ENCODE measurements at places on chromosomes 4 and X.
A peak's percentile ranks its signal among the peaks of the same experiment; 100 is the strongest.

DNA sequence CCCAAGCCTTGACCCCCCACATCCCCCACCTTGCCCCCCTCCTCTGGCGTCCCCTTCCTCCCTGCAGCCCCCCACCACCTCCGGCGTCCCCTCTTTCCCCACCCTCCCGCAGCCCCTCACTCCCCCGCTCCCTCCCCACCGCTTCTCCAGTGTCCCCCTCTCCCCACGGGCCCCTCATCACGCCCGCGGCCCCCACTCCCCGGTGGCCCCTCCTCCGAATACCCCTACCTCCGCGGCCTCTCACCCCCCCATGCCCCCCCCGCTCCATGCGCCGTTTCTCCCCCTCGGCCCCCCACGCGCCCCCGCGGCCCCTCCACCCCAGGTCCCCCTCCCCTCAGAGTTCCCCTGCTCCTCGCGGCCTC lies 562 bp downstream of the RNF212 start:
- DNase-seq = no peak

DNA sequence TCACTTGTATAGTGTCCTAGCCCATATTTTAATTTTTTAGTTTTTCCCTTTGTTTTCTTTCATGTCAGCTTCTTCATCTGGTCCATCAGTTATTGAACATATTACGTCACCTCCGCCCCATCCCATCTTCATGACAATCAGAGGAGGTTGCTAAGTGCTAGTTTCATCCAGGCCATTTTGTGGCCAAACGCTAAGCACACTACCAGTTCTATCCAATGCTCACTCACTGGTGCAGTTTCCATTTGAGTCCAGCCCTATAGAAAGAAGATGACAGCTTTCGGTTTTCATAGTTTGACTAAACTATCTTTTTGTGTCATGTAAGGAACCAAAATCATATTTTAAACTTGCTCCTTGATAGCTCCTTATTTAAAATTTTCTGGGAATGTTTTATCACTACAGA lies 304.2 kb downstream of the TENM3 start:
- no peak for DNase-seq

- no peak for DNase-seq
These were observed at the start of gene TMEM47 for GRCh38 chrX:34656842-34657725. Gene TMEM47, minus strand, starts transcription at chrX:34657285. Its CDS starts 256 bp downstream, at chrX:34657029.

DNA sequence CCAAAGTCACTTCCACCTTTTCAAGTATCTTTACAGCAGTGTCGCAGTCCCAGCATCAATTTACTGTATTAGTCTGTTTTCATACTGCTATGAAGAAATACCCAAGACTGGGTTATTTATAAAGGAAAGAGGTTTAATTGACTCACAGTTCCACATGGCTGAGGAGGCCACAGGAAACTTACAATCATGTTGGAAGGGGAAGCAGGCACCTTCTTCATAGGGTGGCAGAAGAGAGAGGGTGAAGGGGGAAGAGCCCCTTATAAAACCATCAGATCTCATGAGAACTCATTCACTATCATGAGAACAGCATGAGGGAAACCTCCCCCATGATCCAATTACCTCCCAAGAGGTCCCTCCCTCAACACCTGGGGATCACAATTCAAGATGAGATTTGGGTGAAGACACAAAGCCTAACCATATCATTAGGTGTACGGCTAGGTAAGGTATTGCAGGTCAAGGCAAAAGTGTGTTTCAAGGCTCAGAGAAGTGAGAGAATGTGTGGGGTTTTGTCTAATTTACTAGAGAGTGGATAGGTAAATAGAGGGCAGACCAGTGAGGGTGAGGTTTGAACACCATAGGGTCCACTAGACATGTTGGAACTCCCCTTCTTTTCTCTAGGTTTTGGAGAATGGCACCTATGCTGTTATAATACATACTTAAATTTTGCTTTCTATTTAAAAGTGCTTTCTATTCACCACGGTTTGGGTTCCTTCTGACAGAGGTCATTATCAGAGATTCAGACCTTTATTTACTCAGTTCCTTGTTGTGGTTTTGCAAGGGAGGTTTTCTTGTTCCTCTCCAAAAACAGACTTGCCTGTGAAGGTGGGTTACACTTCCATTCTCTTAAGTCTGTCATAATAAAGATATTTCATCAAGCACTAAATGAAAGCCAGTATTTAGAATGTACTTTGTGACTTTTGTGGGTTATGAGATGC lies 186.6 kb downstream of the CPEB2 start:
- DNase-seq = no peak

- no peak for DNase-seq
These were observed 19.2 kb upstream of the CCNA2 start for GRCh38 chr4:121842862-121843261.

DNA sequence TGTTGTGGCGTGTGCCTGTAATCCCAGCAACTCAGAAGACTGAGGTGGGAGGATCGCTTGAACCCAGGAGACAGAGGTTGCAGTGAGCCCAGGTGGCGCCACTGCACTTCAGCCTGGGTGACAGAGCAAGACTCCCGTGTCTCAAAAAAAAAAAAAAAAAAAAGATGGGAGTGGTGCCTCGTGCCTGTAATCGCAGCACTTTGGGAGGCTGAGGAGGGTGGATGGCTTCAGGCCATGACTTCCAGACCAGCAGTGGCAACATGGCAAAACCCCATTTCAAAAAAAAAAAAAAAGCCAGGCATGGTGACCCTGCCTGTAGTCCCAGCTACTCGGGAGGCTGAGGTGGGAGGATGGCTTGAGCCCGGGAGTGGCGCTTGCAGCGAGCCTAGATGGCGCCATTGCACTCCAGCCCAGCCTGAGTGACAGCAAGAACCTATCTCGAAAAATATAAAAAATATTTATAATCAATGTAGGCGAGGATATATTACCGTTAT lies 27.0 kb downstream of the EIF2S3 start:
- DNase-seq = peak; percentile 33

DNA sequence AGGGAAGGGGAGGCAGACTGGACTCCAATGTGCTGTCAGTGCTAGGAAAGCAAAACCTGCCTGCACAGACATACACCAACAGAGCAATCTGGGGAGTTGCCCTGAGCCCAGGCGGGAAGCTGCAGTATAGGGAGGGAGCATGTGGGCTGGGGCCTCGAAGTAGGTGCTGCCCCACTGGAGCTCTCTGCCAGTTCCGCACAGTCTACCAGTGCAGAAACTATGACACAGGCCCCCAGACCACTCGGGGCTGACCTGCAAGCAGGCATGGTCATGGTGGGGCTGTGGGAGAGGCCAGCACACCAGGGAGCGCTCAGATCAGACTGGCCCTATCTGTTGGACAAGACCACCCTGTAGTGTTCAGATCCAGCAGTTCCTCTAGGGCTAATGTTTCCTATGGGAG lies 344.1 kb upstream of the TRAM1L1 start:
- DNase-seq = no peak

DNA sequence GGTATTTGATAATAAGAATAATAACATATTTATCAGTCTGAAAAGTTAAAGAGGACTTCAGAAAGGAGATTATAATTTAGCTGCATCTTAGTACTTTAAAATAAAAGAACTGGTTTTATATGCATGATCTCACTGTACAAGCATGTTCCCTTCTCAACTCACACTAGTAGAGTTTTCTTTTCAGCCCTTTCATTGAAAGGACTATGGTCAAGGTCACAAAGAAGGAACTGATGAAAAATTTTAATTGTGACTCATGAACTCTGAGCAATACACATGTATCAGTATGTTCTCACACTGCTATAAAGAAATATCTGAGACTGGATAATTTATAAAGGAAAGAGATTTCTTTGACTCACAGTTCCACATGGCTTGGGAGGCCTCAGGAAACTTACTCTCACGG lies 73.7 kb upstream of the NDST4 start:
- no peak for DNase-seq

- DNase-seq = no peak
These were observed 280.5 kb upstream of the GATB start for GRCh38 chr4:152041295-152041694.

DNA sequence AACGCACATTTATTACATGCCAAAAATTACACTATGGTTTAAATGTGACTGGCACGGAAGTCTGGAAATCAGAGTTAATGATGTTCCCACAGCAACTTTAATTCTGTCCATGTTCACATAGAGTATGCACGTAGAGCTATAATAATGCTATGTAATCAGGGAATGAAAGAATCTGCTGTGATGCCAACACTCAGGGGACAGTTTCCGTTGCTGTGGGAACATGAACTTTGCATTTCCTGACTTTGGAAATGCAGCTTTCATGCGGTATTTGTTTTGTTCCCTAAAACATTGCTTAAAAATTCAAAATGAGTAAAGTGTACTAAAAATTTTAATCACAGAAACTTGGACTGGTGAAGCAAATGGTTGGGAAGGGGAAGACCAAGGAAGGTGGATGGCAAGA lies 65.7 kb downstream of the MAGEA1 start:
- DNase-seq = no peak

- no peak for DNase-seq
These were observed 23.3 kb downstream of the RNF212 start for GRCh38 chr4:1090036-1090435.

- DNase-seq = no peak
These were observed 92.6 kb downstream of the SHROOM3 start for GRCh38 chr4:76527666-76528065.

- DNase-seq = no peak
These were observed 15.3 kb downstream of the COQ2 start for GRCh38 chr4:83269256-83269655.

DNA sequence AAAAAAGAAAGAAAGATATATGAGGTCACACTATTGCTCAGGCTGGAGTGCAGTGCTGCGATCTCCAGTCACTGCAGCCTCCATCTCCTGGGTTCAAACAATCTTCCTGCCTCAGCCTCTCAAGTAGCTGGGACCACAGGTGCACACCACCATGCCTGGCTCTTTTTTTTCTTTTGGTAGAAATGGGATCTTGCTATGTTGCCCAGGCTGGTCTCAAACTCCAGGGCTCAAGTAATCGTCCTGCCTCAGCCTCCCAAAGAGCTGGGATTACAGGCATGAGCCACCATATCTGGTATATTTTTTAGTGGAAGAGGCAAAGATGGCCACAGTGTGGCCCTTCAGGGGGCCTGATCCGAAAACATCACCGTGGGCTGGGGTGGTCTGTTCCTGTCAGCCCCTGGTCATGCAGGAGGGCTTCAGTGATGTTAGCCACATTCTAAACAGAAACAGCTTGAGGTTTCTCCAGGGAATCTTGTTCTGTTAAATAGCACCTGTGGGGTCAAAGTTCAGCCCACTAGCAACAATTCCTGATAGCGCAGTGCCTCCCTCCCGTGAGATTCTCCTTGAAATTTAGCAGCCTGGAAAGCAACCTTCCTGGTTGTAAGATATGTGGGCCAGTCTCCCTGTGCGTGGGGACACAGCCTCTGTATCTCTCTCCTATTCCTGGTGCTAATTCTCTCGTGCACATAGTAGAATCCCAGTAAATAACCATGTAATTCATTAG lies 7.3 kb upstream of the DHRSX start:
- DNase-seq = no peak

DNA sequence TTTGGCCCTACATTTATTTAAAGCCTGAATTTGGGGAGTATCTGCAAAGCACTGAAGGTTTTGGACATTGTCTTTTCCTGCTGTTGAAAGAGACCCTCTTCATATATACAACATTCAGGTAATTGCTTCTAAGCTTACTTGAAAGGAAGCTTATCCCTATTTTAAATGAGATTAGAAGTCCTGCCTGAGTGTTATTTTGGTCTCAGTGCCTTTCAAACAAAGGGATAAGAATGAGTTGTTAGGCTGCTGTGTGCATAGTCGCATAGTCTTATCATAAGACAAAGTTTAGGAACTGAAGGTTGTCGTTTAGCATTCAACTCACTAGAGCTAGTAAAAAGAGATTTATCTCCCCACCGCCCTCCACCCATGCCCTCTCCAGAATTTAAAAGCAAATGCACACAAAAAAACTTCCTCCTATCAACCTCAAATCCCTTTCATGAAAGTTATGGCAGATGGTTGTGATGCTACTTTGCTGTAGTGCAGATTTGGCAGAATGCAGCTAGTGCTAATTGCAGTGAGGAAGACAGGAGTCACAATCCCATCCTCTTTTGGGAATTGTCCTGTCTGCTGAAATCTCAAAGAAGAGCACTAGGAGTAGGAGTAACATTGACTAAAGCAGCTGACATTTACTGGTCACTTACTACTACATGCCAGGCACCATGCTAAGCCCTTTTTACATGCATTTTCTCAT lies 5.8 kb downstream of the HERC3 start:
- DNase-seq = no peak

DNA sequence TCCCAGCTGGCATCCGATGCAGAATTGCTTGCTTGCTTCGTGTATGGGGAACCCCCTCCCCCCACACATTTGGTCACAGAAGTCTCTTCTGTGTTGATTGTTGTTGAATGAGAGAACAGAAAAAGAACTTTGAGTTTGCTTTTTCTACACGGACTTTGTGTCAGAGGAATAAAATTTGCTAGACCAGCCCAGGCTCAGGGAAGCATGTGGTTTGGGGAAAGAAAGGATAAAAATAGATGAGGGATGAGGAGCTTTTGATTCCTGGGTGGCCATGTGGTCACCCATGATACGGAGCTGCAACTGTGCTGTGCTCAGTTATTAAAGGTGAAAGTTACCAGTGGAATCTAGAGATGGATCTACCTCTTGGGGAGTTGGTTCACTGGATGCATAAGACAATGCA lies 34.2 kb upstream of the ESX1 start:
- DNase-seq = no peak

DNA sequence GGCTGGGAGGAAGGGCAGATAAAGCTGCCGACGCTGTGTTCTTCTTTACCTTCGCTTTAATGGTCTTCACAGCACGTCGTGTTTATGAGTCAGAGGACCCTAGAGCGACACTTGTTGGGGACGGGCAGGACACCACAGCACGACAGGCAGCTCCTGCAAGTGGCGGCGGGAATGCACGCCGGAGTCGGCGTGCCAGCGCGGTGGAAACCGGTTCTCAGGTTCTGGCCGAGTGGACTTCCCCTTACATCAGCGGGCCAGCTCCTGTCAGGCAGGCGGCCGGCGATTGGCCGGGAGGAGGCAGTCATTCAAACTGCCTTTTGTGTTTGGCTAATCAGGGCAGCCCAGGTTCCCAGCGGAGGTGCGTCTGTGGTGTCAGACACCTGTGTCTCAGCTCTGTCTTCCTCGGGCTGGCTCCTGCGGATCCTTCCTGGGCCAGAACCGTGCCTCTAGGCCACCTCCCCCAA lies 150.9 kb downstream of the SHROOM3 start:
- DNase-seq = no peak

DNA sequence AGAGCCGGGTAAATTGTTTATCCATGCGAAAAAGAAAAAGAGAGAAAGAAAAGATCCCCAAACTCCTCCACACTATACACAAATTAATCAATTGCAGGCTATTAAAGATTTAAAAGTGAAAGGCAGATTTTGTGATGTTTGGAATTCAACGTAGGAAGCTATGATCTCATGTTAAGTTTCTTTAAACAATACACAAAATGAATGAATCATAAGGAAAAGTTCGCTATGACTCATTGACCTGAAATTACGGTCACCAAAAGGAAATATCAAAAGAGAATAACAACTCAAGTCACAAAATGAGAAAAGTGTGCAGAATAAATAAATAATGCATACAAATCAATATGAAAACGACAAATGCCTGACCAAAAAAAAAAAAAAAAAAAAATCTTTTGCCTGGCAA lies 28.6 kb downstream of the CLNK start:
- no peak for DNase-seq

GRCh38 chr4:165668694-165669093 lies 204.3 kb upstream of the TLL1 start:
- DNase-seq = no peak
